CD4-positive, alpha-beta memory T cell (primary cell): ENCODE measurements at places on chromosomes 16 and 17.
A peak's percentile ranks its signal among the peaks of the same experiment; 100 is the strongest.

DNA sequence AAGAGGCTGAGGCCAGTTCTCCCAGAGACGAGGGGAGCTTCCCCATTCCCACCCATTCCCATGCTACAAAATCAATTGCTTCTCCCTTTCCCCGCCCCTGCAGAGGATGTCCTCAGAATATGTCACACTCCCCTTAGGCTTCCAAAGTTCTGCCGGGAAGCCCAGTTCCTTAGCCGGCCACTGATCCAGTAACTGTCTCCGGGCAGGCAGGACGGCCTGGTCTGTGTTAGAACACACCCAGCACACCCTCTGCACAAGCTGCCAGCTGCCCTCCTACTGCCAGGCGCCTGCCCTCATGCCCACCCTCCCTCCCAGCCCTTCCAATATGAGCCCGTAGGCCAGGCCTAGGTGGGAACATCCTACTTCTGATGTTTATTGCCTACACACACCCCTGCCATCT lies 31.1 kb downstream of the SGSM2 start:
- DNase-seq: no peak

- DNase-seq: no peak
Measured at GRCh38 chr17:73485130-73485529, 159.1 kb downstream of the SDK2 start.

DNA sequence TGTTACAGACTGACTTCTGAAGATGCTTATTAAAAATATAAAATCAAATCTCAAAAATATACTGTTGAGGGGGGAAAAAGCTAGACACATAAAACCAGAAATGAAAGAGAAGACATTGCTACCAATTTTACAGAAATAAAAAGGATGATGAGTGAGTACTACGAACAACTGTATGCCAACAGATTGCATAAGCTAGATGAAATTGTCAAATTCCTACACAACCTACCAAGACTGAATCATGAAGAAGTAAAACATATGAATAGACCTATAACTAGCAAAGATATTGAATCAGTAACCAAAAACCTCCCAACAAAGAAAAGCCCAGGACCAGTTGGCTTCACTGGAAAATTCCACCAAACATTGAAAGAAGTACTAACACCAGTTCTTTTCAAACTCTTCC lies 3.5 kb upstream of the CAPNS2 start:
- no peak for DNase-seq

DNA sequence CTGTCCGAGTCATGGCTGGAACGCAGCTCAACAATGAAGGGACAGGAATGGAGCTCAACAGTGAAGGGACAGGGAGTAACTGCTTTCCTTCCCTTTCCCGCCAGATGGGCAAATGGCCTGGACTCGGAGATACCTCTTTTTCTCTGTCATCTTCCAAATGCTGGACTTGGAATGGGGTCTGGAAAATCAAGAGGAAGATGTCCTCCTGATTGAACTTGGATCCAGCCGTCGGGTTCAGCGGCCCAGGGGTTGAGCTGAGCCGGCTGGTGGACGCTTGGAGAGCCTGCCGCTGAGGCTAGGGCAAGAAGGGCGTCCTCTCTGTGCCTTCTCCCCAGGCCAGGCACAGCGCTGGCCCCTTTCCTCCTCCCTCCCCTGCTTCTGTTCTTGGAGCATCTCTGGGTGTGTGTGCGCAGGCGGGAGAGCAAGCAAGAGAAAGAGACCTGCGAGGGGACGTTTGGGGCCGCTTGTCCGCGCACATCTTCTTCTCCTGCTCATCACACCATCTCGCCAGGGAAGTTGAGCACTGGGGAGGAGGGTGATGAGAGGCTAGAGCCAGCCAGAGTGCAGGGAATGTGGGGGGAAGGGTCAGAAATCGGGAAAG lies 6.6 kb downstream of the NEUROD2 start:
- no peak for DNase-seq

DNA sequence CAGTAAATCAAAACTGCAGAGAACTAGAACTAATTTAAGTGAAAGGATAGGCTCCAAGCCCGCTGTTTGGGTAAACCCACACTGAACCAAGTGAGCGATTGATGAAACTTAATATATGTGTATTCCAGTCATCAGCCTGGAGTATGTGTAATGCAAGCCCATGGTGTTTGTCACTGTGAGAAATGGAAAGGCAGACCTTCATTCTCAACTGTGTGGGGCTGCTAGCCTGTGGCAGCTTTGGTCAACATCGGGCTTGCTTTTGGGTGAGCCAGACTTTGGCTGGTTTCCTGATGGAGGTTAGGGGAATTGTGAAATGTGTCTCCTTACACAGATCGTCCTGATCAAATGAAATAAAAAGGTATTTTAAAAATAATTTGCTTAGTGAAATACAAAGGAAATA lies 279.9 kb downstream of the IRX3 start:
- DNase-seq: no peak

- DNase-seq: no peak
Measured at GRCh38 chr17:19357761-19358160, 4.8 kb downstream of the B9D1 start.

DNA sequence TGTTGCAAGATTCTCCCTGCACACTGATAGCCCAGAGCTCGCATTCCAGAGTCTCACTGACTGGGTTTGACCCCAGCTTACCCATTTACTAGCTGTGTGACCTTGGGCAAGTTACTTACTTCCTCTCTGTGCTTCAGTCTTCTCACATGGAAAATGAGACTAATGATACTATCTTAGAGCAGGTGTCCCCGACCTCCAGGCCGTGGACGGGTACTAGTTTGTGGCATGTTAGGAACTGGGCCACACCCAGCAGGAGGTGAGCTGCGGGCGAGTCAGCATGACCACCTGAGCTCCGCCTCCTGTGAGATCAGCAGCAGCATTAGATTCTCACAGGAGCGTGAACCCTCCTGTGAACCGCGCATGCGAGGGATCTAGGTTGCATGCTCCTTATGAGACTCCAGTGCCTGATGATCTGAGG lies 15.8 kb downstream of the ANKFY1 start:
- no peak for DNase-seq

DNA sequence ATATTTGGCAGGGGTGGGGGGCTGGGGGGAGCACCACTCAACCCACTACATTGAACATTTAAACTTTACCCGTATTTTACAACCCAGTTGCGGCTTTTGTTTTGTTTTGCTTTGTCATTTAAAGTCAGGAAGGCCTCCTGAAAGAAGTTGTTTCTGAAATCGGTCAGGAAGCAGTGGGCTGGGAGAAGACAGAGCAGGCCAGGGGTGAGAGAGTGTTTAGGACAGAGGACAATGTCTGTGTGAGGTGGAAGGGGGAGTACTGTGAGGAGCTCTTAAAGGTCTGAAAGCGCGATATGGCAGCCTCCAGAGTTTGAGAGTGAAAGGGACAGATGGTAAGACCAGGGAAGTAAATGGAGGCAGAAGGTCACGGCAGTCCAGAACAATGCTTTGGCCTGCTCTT lies 6.1 kb upstream of the WFIKKN2 start:
- no peak for DNase-seq

DNA sequence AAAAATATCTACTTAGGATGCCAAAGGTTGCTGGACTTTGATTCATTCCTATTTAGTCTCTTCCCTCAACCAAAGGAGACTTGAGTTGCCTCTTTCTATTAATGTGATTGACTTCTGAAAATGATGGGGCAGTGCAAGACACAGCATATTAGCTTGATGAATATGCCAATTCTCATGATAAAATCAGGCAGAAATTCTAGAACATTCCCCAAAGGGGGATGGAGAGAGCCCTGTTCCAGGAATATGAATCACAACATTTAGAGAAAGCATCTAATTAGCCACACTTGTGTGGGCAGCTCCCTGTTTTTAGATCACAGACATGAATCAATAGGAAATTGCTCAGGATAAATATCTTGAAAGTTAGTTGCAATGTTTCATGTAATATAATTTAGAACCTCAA lies 584.0 kb upstream of the CDH8 start:
- DNase-seq: no peak

GRCh38 chr16:57306676-57307341 lies 22.3 kb upstream of the PLLP start:
- DNase-seq: no peak

- no peak for DNase-seq
Measured at GRCh38 chr16:67702130-67702529, 17.0 kb downstream of the GFOD2 start.

DNA sequence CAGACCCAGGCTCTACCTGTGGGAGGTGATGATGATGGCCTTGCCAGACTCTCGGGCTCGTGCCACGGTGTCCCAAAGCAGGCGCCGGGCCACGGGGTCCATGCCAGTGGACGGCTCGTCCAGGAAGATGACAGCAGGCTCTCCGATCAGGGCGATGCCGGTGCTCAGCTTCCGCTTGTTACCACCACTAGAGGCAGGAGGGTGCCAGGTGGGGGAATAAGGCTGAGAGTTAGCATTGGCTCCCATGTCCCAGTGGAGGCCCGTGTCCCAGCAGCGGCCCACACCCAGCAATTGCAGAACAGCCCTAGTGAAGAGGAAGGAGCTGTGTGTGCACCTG lies 10.3 kb upstream of the RNPS1 start:
- no peak for DNase-seq

GRCh38 chr16:51151961-51152663 lies 1.0 kb upstream of the SALL1 start:
- no peak for DNase-seq

- no peak for DNase-seq
Measured at GRCh38 chr16:7888411-7888810, 555.8 kb downstream of the RBFOX1 start.

DNA sequence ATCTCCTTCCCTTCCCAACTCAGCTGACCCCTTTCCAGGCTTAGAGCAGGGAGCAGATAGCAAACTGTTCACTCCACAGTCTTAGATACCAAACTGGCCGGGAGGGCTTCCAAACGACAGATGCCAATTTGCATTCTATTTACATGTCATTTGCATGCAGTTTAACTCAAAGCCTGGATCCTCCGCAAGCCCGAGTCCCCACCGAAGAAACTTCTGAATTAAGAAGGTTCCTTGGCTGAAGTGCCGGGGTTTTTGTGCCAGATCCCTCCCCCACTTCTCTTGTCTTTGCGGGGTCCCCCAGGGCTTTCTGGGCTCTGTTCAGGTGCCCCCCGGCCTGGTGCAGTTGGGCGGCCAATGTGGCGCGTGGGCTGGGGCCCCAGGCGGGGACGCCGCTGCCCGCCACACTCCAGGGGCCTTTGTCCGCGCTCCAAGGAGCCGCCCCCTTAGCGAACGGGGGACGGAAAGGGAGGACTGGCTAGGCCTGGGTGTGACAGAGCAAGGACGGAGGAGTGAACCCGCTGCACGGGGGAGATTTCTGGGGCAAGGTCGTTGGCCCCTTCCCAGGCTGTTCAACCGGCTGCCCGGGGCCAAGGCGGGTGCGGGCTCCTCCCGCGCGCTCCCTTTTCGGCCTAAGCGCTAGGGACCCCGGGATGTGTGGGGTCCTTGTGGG lies 1.2 kb downstream of the GPRC5B start:
- DNase-seq: no peak

DNA sequence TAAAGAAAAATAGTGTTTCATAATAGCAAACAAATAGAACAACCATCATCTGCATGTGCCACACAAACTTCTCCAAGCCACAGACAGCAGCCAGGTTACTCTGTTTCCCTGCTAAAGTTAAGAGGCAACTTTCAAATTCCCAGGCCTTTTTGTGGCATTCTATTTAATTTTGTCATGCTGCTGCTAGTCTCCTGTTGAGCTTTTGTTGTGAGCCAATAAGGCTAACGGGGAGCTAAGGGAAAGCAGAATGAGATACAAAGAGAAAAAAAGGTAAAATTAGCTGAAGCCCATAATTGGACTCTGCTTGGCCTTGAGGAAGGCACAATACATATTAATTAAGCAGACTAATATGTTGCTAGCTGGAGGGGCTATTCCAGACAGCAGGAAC lies 74.7 kb upstream of the GNAO1 start:
- no peak for DNase-seq

DNA sequence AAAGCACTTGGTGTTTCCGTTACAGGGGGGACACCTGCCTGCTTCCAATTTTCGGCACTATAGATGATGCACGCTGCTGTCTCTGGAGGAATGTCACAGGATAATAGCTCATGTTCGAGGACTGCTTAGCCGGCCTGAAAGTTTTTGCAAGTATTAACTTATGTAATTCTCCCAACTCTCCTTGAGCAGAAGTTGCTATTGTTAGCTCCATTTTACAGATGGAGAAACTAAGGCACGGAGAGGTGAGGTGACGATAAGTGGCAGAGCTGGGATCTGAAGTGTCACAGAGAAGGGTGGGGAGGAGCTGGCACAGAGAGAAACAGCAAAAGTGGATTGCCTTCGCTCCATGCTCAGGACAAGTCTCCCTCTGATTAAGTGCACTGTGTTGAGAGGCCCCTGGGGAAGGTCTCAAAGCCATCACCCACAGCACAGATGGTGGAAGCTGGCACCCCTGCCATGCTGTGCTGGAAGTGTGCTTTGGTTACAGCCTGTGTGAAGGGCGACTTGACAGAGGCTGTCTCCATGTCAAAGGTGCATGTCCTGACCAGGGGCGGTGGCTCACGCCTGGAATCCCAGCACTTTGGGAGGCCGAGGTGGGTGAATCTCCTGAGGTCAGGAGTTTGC lies 40.8 kb upstream of the MEAK7 start:
- no peak for DNase-seq

GRCh38 chr16:35628976-35629375 lies 2169.6 kb downstream of the TP53TG3F start:
- no peak for DNase-seq

GRCh38 chr17:79019632-79020584 lies 4.1 kb upstream of the C1QTNF1 start:
- DNase-seq: peak; percentile 42

- no peak for DNase-seq
Measured at GRCh38 chr17:4476017-4476416, 22.7 kb upstream of the SPNS2 start.

DNA sequence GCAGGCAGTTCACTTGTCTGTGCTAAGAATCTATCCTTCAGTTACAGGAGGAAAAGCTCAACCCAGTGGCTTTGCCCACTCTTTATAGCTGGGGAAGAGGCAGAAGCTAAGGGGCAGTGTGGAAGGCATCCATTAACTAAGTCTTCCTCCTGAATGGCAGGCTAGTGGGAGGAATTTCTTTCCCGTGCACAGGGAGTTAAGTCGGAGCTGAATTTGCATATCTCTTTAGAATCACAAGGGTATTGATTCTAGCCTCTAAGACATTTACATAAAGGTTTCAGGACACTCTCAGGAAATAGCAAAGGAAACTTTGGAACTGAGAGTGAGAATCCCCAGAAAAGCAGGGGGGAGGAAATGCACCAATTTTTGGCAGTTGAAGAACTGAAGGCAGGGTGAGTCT lies 245.6 kb downstream of the CA10 start:
- DNase-seq: no peak

GRCh38 chr17:55930291-55930809 lies 179.5 kb downstream of the PCTP start:
- DNase-seq: no peak

DNA sequence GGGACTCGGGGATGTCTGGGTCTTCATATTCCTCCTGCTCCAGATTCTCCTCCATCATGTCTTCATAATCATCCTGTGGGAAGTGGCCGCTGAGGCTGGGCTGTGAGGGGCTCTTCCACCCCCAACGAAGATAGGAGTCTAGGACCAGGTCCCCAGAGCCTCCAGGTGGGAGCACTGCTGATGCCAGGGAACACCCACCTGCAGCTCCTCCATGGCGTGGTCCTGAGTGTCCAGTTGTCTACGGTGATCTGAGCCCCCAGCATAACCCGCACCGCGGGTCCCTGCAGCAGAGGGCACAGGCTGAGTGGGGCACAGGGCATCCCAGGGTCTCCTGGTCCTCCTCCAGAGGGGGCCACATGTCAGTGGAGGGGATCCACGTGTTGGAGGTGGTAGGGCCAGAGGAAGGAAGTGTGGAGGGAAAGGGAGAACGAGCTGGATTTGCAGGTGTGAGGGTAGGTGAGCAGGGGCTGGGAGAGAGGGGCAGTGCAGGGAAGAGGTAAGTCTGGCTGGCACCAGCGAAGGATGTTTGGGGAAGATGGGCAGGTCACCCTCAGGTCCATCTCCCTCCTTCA lies 5.2 kb downstream of the SLC4A1 start:
- DNase-seq: no peak
